K562 (cell line): ENCODE measurements at places on chromosomes 2 and 18. TPM values are rescaled to one million over a fixed set of nuclear protein-coding genes. Genes with fewer than 3 reads are reported as not detected.
A peak's percentile ranks its signal among the peaks of the same experiment; 100 is the strongest.

The C1GALT1C1L gene
- total RNA-seq, result 1.5 and 1.6 TPM in 2 replicates

The RNU2-63P gene
- 33.0 and 34.0 TPM in 2 replicates for total RNA-seq

The MYCN gene
- total RNA-seq, result not detected in 2 replicates

The TRMT61B gene
- total RNA-seq, result 17.4 and 20.0 TPM in 2 replicates

The MATN3 gene
- not detected in 2 replicates for total RNA-seq

The NEMP2 gene
- 2.4 and 3.3 TPM in 2 replicates for total RNA-seq

The KCNS3 gene
- total RNA-seq, result 0.25 and 0.75 TPM in 2 replicates

DNA sequence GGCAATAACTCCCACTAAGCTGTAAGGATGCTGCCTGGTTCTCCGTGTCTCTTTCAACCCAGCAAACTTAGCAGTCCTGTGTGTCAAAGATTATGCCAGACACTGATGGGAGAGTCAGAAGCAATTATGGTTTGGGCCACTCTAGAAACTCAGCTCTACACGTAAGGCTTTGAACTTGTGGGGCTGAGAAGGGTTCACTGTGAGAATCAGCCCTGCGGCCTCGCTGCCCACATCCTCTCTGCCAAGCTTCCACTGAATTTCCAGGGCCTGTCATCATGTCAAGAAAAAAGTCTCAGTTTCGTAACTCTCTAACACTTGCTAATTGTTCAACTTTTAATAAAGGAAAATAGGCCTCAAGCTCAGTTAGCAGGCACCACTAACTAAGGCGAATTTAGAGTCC is 308.8 kb upstream of the LYPD1 start:
- no peak for DNase-seq

DNA sequence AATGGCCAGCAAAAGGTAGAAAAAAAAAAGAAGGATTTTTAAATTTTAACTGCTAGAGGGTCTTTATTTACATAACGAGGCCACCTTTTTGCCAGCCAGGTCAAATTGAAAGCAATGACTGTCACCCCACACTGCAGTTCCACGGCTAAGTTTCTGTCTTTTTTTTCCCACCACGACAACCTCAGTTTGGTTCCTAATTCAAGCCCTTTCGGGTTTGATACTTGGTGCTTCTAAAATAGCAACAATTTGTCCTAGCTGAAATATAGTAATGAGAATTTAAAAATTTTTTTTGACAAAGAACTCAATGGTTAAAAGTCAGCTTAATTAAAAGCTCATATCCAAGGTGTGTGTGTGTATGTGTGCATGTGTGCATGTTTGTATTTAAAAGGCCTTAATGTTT is 16.4 kb upstream of the NMS start:
- no peak for DNase-seq

- DNase-seq, result no peak
Observed at GRCh38 chr2:97936881-97937280, 58.9 kb downstream of the TMEM131 start.

GRCh38 chr2:181367411-181367810 is 89.8 kb upstream of the ITGA4 start:
- DNase-seq, result peak; percentile 18

GRCh38 chr2:88187927-88188326 is 17.8 kb downstream of the THNSL2 start:
- peak; percentile 20 for DNase-seq

DNA sequence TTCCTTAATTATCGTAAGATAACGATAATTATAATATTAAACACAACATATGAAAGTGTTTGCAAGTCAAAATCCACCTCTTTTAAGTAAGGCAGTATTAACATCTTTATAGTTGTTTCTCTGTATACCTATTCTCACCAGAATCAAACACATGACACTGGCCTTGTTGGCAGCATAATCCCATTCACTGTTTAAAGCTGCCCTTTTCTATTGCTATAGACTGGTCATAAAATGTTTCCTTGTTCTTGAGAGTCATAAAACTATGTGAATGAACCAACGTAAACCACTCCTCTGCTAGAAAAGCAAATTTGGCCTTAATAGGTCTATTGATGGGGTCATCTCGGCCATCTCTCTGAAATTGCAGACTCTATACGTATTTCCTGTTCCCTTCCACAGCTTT is 293.1 kb downstream of the SLC8A1 start:
- DNase-seq, result no peak

GRCh38 chr2:134244086-134244485 is 9.8 kb upstream of the MGAT5 start:
- no peak for DNase-seq

DNA sequence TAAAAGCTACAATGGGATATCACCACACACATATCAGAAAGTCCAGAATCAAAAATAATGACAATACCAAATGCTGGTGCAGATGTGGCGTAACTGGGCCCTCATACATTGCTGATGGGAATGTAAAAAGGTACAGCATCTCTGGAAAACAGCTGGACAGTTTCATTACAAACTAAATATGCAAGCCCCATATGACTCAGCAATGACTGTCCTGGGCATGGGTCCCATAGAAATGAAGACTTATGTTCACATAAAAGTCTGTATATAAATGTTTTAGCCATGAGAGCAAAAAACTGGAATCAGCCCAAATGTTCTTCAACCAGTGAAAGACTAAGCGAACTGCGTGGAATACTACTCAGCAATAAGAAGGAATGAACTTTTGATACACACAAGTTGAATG is 56.7 kb downstream of the ALPK2 start:
- no peak for DNase-seq

- no peak for DNase-seq
Observed at GRCh38 chr2:223093436-223094241, 41.6 kb downstream of the KCNE4 start.

GRCh38 chr2:126902859-126903258 is 4.2 kb downstream of the TEX51 start:
- DNase-seq, result no peak

- DNase-seq, result peak; percentile 40
Observed at GRCh38 chr2:54763636-54764291, 40.3 kb downstream of the EML6 start.

- DNase-seq, result no peak
Observed at GRCh38 chr2:127040169-127040568, 66.8 kb downstream of the BIN1 start.

GRCh38 chr2:186588940-186589611 is 780 bp upstream of the ITGAV start:
- DNase-seq, result no peak

GRCh38 chr2:180012523-180012922 is 5.4 kb upstream of the CWC22 start:
- no peak for DNase-seq

DNA sequence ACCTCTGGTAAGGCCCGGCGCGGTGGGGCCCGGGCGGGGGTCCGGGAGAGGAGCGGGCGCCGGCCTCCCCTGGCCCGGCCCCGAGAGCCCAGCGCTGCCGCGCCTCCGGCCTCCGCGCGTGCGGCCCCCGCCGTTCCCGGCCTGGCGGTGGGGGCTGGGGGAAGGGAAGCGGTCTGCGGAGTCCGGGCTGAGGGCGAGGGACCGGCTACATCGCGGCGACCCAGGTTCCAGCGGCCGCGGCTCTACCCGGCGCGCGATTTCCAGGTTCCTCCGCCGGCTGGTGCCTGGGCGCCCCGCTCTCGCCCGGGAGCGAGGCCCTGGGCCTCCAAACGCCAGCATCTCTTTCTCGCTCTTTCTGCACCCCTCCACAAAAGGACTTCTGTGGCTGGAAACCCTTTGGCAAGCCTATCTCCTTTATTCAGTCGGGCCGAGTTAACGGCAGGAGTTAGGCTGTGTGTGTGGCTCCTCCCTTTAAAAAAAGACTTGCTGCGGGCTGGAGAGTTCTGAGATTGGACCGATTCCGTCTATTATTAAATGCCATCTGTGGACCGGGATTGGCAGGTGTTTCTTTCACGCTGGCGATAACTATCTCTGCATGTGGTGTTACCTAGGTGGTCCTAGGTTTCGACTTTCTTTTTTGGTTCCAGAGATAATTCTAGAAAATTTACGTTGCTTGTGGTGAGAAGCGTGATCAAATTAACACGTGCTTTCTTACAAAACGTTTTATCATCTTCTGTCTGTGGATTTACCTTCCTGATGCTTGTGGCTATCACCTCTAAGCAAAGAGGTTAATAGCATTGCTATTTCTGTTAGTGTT is 592 bp downstream of the ME2 start:
- DNase-seq, result peak; percentile 44

GRCh38 chr2:237886685-237887481 is 27.5 kb downstream of the RAMP1 start:
- no peak for DNase-seq
